ENCODE measurements at places on chromosomes 1 and 21. TPM values are rescaled to one million over a fixed set of nuclear protein-coding genes. Genes with fewer than 3 reads are reported as not detected.

The HES3 gene
- not detected for total RNA-seq

The LCK gene
- not detected for total RNA-seq

The MAP3K6 gene
- total RNA-seq: 6.7 TPM

DNA sequence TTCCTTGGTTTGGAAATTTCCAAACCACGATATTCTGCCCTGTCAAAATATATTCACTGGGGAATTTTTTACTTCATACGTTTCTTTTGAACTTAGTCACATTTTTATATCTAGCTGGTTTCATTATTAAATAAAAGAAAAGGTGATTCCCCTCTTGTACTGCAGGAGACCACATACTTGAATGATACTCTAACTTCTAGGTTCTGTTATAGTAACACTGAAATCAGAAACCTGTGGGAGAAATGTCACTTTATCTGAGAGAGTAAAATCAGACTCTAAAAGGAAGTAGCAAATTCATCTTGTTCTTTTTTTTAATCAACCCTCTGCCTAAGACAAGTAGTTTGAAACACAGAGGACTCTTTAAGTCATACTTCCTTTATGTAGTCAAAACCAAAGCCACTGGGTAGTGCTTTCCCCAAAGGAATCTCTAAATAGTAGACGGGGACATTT, 34.4 kb downstream of the MRPL39 start:
- no peak for DNase-seq

GRCh38 chr21:27130154-27130553, 163.3 kb upstream of the ADAMTS5 start:
- DNase-seq: no peak

- no peak for DNase-seq
These were observed 1.2 kb downstream of the SH3BGR start for GRCh38 chr21:39452970-39453342.

DNA sequence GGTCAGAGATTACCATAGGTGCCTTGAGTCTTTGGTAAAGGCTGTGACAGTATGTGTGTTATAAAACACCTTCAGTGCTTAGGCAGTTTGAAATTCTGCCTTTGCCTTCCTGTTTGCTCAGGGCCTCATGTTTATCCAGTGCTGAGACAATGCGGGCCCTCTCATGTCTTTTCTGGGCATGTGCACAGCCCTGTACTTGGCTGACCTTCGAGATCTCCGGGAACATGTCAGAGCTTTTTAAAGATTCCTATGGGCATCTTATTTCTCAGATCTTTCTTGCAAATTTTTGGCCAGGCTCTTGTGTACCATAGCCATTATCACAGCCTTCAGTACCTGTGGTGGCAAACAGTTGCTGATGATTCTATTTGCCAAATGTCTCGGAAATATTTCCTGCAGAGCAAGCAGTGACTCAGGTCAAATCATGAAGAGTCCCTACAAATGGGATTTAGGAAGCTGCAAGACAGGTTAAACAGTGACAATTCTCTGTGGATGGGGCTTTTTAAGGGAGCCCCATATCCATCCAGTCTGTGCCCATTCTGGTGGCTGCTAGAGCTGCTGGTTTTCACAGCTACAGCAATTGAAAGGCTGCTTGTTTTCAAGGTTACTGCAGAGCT, 42.1 kb downstream of the HOOK1 start:
- no peak for DNase-seq

- DNase-seq: no peak
These were observed 49.4 kb downstream of the FRRS1 start for GRCh38 chr1:99717005-99717404.

GRCh38 chr21:42833439-42833815, 45.9 kb downstream of the WDR4 start:
- DNase-seq: no peak

DNA sequence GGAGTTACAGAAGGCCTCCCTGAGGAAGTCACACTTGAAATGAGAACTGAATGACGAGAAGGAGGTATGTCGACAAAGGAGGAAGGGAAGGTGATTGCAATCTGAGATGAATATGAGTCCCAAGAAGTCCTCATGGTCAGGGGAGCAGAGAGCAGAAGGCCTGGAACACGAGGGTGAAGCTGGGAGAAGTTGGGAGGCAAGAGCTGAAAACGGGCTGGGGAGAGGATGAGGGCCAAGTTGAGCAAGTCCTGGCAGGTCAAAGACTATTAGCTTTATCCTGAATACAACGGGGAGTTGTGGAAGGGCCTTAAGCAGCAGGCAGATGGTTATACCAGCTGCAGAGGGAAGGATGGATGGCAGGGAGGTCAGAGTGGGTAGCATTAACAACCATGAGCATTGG, 89.5 kb downstream of the KCNJ15 start:
- no peak for DNase-seq

- DNase-seq: no peak
These were observed 3.5 kb downstream of the YOD1 start for GRCh38 chr1:207047505-207047904.

- no peak for DNase-seq
These were observed 27.9 kb downstream of the S1PR1 start for GRCh38 chr1:101264697-101265096.

- peak; percentile 77 for DNase-seq
These were observed 52.7 kb upstream of the WASF2 start for GRCh38 chr1:27542463-27543273.

DNA sequence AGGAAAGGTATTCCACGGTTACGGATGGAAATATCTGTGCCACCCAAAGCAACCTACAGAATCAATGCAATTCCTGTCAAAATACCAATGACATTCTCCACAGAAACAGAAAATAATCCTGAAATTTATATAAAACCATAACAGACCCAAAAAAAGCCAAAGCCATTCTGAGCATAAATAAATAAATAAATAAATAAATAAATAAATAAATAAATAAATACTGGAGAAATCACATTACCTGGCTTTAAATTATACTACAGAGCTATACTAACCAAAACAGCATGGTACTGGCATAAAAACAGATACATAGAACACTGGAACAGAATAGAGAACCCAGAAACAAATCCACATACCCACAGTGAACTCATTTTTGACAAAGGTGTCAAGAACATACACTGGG, 191.9 kb upstream of the DUSP10 start:
- no peak for DNase-seq
